ENCODE measurements at places on chromosomes 2 and 18.

DNA sequence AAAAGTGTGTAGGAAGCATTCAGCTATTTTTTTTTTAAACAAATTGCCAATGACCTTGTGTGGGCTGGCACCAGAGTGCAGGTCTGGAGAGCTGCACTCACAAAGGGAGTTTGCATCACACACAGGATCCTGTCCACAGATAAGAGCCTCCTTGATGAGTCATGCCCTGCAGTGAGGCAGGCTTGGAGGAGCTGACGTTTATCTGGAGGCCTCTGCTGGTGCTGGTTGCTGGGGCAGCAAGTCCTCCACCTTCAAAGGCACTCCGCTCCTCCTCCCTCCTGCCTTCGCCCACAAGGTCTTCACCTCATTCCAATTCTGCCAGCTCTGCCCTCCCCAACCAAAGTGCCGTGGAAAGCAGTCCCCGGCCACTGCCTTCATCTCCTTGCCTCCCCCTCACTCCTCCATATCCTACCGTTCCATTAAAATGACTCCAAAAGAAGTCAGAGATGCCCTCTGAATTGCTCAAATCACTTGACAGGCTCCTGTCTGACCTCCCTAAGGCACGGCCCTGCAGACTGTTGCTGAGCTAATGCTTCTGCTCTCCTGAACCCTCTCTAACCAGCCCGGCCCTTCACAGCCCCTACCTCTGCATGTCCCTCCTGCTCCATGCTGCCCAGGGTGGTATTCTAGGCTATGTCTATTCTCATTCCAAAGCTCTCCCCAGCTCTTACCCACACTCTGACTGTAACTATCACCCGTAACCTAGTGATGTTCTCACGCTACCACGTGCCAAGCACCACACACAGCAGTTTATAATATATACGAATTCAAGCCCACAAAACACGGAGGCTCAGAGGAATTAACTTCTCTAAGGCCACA, 30.9 kb downstream of the LONRF2 start:
- peak; percentile 48 for DNase-seq

DNA sequence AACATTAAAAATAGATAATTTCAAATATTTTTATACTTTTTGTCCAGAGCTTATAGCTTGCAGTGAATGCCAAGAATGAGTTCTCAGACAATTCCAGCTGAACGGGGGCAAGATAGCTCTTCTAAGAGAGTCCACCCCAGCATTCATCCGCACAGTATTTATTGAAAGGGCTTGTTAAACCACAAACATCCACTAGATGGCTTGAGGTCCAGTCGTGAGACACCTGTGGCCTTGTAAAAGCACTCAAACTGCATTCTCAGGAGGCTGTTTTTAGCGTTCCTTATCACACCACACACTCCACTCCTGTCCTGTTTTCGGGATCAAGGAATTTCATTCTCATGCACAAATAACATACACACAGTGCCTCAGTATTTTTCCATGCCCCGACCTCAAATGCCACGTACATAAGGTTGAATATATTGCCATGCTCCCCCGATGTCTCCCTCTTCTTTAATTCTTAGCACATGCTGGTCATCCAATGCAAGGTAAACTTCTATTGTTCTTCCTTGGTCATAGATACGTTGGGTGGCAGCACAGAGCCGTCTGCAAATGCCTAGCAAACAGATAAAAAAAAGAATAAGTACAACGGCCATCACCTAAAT, 47.4 kb downstream of the DNAJC10 start:
- DNase-seq, result no peak

GRCh38 chr18:46296656-46297055, 192.5 kb downstream of the HAUS1 start:
- DNase-seq, result no peak

- DNase-seq, result no peak
Observed at GRCh38 chr18:24408496-24408895, 10.9 kb upstream of the OSBPL1A start.

GRCh38 chr2:54408288-54408687, 47.8 kb upstream of the SPTBN1 start:
- no peak for DNase-seq

Data from activated CD4-positive, alpha-beta T cell treated with anti-CD3 and anti-CD28 coated beads for 4 hours (primary cell).